Right atrium auricular region (tissue), 2 donors: ENCODE measurements at places on chromosomes 1 and 21. TPM values are rescaled to one million over a fixed set of nuclear protein-coding genes. Genes with fewer than 3 reads are reported as not detected.
A peak's percentile ranks its signal among the peaks of the same experiment; 100 is the strongest.

DNA sequence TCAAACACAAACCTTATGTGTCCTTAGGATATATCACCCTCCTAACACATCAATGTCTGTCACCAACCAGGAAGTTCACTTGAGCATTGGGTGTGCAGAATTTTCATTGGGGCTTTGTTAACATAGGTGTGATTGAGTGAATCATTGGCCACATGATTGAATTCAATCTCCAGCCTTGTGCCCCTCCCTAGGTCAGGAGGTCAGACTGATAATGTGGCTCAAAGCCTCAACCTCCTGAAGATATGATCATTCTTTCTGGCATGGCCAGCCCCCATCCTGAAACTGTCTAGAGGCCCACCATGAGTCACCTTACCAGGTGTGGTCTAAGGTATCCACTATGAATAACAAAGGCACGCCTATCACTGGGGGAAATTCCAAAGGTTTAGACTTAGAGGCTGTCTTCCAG is 90.1 kb downstream of the PKN2 start:
- H3K36me3 ChIP-seq, result peaks cover 22% of the 10 kb centered on the region
- H3K27me3 ChIP-seq, result no peaks in the 10 kb centered on the region
- no peak overlapping the region for H3K27ac ChIP-seq
- no peak overlapping the region for H3K4me3 ChIP-seq
- H3K4me1 ChIP-seq, result no peaks in the 10 kb centered on the region
- no peak for DNase-seq

- no peak overlapping the region for H3K4me3 ChIP-seq
- H3K4me1 ChIP-seq, result peaks cover 25% of the 10 kb centered on the region
- DNase-seq, result no peak
Measured at GRCh38 chr1:201614262-201615015, 75.5 kb downstream of the NAV1 start.

DNA sequence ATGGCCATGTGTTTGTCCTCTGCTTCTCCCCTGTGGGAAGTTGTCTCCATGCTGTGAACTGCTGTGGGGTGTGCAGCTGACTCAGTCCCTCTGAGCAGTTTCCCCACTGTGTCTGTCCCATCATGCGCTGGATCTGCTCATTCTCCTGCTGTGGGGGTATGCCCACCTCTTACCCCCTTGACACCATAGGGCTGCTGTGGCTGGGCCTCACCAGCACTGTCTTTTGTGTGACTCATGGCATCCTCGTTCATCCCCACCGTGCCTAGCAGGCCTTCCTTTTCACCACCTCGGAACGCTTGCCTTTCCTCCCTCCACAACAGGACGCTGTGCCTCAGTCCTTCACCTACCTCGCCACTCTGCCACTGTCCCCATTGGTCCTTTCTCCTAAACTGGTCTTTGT is 27.3 kb downstream of the VANGL2 start:
- no peak overlapping the region for H3K27ac ChIP-seq
- peaks cover 9% of the 10 kb centered on the region for H3K4me1 ChIP-seq
- no peak overlapping the region for H3K4me3 ChIP-seq
- H3K36me3 ChIP-seq, result peaks cover 14% of the 10 kb centered on the region

- H3K27ac ChIP-seq, result peak within 1 kb of the TSS; percentile 7
- peak within 1 kb of the TSS; percentile 39 for H3K4me3 ChIP-seq
Measured at GRCh38 chr1:24930260-24931145, at the start of gene RUNX3. RUNX3 (minus strand) TSS chr1:24930276; CDS start chr1:24929868, 408 bp downstream.

DNA sequence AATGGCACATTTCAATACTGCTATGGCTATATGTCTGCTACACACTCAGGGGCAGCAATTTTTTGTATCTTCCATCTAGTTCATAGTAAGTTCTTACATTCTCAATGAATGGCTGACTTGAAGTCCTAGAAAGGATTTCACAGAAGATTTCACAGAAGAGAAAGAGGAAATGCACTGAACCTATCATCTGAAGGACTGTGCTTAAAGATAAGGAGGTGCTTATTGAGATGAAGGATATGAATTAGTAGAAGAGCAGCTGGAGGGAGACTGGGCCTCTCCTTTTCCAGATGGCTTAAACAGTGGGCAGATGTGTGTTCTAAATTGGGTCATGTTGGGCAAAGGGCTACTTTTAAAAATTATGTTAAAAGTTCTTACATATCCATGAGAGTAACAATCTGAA is 14.6 kb downstream of the ADAR start:
- no peaks in the 10 kb centered on the region for H3K4me1 ChIP-seq
- no peaks in the 10 kb centered on the region for H3K27me3 ChIP-seq
- DNase-seq, result no peak
- no peak overlapping the region for H3K4me3 ChIP-seq
- H3K27ac ChIP-seq, result no peak overlapping the region
- peaks cover 96% of the 10 kb centered on the region for H3K36me3 ChIP-seq

GRCh38 chr1:184752656-184753055 is 2.0 kb downstream of the EDEM3 start:
- H3K27ac ChIP-seq, result no peak overlapping the region
- no peak for DNase-seq
- no peaks in the 10 kb centered on the region for H3K27me3 ChIP-seq
- H3K36me3 ChIP-seq, result no peaks in the 10 kb centered on the region

- DNase-seq, result no peak
- H3K4me3 ChIP-seq, result peak overlapping the region; percentile 59
- no peaks in the 10 kb centered on the region for H3K27me3 ChIP-seq
- no peaks in the 10 kb centered on the region for H3K4me1 ChIP-seq
- peak overlapping the region; percentile 93 for H3K27ac ChIP-seq
Measured at GRCh38 chr1:153610811-153611301, 2.1 kb downstream of the S100A16 start.

GRCh38 chr21:24509131-24509530 is 1098.2 kb downstream of the MRPL39 start:
- DNase-seq, result no peak
- no peaks in the 10 kb centered on the region for H3K4me1 ChIP-seq
- H3K27me3 ChIP-seq, result no peaks in the 10 kb centered on the region
- no peak overlapping the region for H3K4me3 ChIP-seq
- H3K27ac ChIP-seq, result no peak overlapping the region

The MNDA gene
- total RNA-seq, result 2.3 TPM

The EPHA10 gene
- total RNA-seq, result 0.22 TPM

The TNFSF18 gene
- total RNA-seq, result not detected

The IFI6 gene
- 43.3 TPM for total RNA-seq

The LCE3E gene
- total RNA-seq, result not detected

The ADAMTS4 gene
- total RNA-seq, result 19.5 TPM
